Anterior cingulate cortex (tissue), 58 donors: ENCODE measurements at places on chromosomes 1 and 21.

- DNase-seq: no peak
Measured at GRCh38 chr1:115436596-115436995, 98.5 kb upstream of the NGF start.

DNA sequence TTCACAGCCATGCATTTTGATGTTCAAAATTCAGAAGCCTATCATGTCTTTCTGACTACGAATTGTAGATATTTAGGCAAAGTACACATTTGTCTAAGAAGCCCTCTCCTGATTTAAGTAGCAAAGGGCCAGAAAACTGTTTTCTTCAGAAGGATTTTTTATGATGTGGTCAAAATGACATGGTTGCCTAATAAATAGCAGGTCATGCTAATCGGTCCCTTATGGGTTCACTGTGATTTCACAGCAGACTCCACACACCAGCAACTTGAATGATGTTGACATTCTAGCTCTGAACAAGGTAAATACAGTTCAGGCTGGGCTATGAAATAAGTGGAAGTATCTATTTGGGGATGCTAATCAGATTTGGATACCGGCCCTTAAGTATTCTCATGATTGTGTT lies 178.7 kb upstream of the DPYD start:
- DNase-seq: no peak

DNA sequence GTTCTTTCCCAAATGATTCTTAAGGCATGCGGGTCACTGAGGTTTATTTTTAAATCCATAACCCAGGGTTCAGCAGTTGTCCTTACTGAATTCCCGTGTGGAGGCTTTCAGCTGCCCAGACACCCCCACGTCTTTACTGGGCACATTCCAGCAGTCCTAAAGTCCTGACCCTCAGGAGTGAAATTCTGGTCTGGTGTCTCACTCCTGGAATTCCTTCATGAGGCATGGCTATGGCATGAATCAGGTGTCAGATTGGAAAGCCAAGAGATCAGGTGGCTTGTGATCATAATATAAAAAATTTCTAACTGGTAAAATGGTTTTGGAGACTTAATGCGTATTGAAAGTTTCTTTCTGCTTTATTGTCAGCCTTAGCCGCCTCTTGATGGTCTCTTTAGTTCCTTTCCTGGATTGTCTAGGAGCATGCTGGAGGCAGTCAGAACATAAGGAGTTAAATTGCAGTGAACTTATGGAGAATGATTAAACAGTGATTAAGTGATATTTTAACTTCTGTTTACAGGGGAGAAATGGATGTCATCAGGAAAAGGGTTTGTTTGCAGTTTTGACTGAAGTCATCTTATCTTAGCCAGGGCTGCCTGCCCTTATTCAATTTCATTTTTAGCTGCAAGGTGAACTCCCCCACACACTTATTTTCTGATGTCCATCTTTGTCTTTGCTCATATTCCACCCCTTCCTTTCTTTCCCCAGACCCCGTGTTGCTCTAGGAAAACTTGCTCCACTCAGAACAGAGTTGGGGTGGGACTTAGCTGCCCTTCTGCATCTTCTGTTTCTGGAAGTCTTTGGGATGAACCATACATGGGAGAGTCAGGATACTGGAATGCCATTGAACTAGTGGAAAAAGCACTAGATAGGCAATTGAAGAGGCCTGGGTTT lies 25.7 kb upstream of the MACF1 start:
- no peak for DNase-seq

GRCh38 chr1:229645324-229645993 lies 19.4 kb downstream of the URB2 start:
- no peak for DNase-seq

DNA sequence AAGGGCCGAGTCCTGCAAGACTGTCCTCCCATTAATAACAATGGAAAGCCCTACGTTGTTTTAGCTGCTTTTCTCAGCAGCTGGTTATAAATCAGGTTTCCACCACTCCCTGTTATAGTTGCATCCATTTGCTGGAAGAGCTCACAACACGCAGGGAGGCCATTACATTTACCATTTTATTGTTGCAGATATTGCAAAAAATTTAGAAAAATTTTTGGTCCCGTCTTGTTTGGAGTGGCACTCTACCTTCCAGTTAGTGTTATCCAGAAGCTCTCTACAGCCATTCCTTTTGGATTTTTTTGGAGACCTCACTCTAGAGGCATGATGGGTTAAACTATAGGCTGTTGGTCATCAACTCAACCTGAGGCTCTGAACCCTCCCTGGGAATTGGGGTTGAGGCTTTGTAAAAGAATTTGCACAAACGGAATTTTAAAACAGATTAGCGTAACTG lies 1532.1 kb upstream of the TPTE start:
- DNase-seq: no peak

DNA sequence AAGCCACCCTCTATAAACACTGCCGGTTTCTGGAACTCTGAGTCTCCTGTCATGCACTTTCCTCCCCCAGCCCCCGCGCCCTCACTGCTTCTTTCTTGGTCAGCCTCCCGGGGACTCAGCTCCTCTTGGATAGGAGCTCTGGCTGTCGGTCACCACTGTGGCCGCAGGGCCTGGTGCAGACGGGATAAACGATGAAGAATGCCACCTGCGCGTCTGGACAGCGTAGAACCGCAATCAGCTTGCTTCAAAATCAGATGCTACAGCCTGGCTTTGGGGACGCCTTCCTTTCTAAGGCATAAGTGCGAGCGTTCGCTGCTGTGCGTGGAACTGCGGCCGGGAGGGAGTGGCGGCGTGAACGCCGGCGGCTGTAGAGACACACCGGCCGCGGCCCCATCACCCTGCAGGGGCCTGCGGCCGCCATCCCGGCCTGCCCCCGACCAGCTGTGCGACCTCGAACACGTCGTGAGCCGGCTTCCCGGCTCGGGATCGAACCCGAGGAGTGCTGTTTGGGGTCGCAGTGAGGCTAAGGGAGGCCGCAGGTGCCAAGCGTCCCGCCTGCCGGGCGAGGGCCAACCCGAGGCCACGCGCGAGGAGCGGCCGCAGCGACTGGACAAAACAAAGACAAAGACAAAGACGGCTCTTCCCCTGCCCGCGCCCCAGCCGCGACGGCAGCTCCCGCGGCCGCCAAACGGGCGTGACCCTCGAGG lies 688 bp downstream of the PTTG1IP start:
- DNase-seq: no peak

DNA sequence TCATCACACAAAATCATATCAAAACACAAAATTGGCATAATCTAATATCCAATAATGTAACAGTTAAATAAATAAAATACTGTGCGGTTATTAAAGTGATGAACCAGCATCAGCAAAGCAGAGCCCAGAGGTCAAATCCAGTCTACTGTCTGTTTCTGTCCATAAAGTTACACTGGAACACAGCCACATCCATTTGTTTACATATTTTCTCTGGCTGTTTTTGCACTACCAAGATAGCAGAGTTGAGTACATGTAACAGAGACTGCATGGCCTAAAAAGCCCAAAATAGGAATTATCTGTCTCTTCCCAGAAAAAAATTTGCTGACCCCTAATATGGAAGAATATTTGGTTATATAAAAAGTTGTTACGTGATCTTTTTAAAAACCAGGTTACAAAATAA lies 242.2 kb upstream of the DMRTA2 start:
- no peak for DNase-seq

DNA sequence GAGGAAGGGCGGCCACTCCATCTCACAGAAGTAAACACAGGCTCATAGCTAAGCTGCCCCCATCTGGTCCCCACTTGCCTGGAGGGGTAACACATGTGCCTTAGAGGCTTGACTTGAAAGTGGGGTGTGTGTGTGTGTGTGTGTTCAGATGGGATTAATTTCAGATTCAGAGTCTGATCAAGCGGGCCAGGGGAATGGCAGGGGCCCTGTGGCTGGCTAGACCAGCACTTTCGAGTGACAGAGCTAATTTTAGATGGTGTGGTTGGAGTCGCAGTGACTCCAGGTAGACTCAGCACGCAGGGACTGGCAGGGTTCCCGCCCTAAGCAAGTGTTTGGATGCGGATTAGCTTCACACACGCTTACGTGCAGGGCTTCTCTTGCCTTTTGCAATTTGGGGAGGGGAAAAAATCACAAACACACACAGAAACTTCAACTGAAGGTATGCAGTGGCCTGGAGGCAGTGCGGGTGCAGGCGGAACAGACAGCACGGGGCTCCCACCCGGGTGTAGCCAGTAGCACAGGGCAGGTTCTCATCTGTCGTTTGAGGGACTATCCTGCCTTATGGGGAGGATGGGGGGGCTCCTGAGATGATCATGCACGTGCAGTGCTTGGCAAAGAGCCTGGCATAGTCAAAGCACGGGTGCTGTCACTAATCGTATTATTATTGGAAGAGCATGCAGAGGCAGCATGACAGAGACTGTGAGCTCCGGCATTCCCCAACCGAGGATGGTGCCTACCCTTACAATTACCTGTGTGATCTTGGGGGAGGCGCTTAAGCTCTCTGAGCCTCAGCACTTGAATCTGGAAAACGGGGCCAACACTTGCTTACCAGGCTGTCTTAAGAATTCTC lies 1.3 kb downstream of the EDN2 start:
- DNase-seq: no peak

GRCh38 chr1:172991674-172992400 lies 58.9 kb downstream of the TNFSF18 start:
- DNase-seq: no peak

DNA sequence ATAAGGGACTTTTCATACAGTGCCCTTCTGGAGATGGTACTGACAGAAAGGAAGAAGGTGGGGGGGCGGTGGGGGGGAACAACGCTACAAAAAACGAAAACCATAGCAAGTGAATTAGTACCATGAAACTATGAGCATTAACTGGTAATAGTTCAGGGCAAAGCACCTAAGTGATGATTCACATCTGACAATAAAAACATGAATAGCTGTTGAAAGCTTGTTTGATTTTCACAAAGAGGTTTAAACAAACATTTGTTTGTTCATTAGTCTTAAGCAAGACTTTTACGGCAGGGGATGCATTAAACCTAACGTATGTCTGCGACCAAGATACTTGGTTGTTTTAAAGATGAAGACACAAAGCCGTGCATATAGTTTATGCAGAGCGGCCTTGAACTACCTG lies 177.5 kb downstream of the LMO4 start:
- no peak for DNase-seq

DNA sequence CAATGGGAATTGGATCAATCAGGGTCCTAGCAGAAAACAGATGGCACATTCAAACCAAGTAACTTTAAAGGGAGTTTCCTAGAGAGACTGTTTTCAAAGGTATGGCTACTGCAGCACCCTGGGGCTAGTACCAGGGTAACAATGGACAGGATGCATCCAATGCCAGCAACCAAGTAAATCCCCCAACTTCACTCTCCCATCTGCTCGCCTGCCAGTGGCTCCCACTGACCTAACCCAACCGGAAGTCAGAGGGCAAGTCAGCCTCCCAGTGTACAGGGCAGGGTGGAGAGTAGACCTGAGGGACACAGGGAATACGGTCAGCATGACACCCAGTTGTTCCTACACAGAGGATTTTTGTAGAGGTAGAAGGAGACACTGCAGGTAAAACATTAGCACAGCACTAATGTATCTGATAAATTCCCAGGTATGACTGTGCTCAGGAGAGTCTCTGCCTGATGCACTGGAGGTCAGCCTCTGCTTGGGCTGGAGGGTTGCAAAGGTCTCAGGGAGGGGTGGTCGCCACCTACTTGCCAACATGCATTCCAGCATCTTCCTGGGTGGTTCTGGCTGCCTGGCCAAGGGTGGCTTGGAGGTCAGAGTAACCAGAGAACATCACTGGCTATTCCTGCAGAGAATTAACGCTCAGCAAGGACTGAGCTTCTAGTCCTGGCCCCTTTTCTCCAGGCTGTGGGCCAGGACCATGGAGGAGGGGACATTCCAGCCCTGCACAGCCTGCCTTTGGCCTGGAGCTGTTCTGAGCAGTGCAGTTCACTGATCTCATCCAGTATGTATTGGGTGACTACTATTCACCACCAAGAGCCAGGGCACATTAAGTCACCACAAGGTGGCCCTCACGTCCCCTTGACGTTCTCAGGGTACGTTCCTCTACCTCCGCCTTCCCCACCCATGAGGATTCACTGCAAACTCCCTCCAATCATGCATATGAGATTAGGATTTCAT lies 5.1 kb upstream of the GJA4 start:
- DNase-seq: no peak

- DNase-seq: no peak
Measured at GRCh38 chr1:97108179-97108578, 386.6 kb downstream of the PTBP2 start.

DNA sequence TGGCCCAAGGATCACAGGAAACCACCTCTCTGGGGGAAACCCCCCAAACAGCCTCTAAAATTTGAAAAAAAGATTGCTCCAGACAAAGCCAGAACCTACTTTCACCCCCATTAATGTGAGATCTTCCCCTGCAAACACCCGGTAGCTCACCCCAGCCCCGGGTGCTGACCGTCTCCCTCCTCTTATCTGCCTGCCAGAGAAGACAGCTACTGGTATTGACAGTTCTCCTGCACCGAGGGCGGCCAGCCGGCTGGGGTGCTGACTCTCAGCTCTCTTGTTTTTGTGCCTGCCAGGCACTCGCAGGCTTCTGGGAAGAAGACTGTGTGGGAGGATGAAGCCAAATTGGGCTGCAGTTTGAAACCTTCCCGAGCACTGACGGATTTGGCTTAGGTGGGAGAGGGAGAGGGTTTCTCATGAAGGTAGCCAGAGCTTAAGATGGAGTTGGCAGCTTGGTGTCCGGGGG lies 48.2 kb downstream of the RASSF5 start:
- DNase-seq: peak; percentile 46

DNA sequence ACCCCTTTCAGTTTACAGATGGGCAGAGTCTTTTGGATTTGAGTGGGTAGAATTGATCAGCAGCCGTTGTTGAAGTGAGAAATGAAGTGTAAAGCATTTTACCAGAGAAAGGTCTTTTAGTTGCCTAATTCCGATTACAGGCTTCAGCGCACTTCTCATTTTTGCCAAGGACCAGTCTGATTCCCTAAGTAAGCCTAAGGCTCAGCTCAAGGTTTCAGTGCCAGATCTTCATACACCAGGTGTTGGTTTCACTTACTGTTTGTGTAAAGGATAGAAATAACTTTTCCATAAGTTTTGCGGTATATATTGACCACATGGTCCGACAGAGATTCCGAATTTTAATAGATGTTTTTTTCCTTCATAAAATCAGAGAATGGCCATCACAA lies 83.9 kb upstream of the BMP8A start:
- no peak for DNase-seq
